ENCODE measurements at places on chromosomes 5 and 9. TPM values are rescaled to one million over a fixed set of nuclear protein-coding genes. Genes with fewer than 3 reads are reported as not detected.

Gene SLC4A9
- total RNA-seq = 0.11 TPM

Gene CD274
- 13.2 TPM for total RNA-seq

Gene PHYKPL
- 100 TPM for total RNA-seq

Gene ZNF608
- total RNA-seq = 83.2 TPM

Gene G3BP1
- 171 TPM for total RNA-seq

- no peaks in the 10 kb centered on the region for H3K36me3 ChIP-seq
- H3K4me3 ChIP-seq = no peak overlapping the region
- no peak overlapping the region for H3K27ac ChIP-seq
- peaks cover 2% of the 10 kb centered on the region for H3K27me3 ChIP-seq
- H3K4me1 ChIP-seq = no peaks in the 10 kb centered on the region
- DNase-seq = no peak
Measured at GRCh38 chr5:36089989-36090388, 23.3 kb upstream of the UGT3A2 start.

GRCh38 chr5:38641003-38641402 is 84.6 kb upstream of the LIFR start:
- no peak overlapping the region for H3K4me3 ChIP-seq
- no peak overlapping the region for H3K27ac ChIP-seq
- H3K27me3 ChIP-seq = no peaks in the 10 kb centered on the region
- no peak for DNase-seq
- no peaks in the 10 kb centered on the region for H3K4me1 ChIP-seq

GRCh38 chr5:4005335-4005734 is 409.7 kb downstream of the IRX1 start:
- no peaks in the 10 kb centered on the region for H3K36me3 ChIP-seq
- DNase-seq = no peak
- no peak overlapping the region for H3K4me3 ChIP-seq
- H3K27me3 ChIP-seq = no peaks in the 10 kb centered on the region
- H3K27ac ChIP-seq = no peak overlapping the region
- no peaks in the 10 kb centered on the region for H3K4me1 ChIP-seq

DNA sequence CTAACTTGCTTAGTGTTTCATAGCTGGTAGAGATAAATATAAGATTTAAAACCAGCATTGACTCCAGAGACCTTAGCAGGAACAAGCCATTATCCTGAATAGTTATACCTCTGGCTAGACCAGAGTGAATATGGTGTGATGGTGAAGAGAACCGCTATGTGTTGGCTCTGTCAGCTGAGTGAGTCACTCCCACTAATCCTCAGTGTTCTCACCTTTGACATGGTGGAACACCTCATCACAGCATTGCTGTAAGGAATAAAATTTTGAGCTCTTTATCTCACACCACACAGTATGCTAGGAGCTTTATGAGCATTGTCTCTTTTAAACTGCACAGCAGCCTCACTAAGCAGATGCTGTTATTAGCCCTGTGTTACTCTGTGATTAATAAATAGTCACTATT is 90.7 kb upstream of the DHFR start:
- no peak overlapping the region for H3K4me3 ChIP-seq
- DNase-seq = no peak
- H3K4me1 ChIP-seq = no peaks in the 10 kb centered on the region
- H3K27me3 ChIP-seq = no peaks in the 10 kb centered on the region
- peaks cover 12% of the 10 kb centered on the region for H3K36me3 ChIP-seq
- H3K27ac ChIP-seq = no peak overlapping the region

GRCh38 chr9:137721479-137721878 is 102.7 kb downstream of the EHMT1 start:
- peaks cover 6% of the 10 kb centered on the region for H3K36me3 ChIP-seq
- H3K4me1 ChIP-seq = no peaks in the 10 kb centered on the region
- H3K27me3 ChIP-seq = no peaks in the 10 kb centered on the region
- no peak for DNase-seq

DNA sequence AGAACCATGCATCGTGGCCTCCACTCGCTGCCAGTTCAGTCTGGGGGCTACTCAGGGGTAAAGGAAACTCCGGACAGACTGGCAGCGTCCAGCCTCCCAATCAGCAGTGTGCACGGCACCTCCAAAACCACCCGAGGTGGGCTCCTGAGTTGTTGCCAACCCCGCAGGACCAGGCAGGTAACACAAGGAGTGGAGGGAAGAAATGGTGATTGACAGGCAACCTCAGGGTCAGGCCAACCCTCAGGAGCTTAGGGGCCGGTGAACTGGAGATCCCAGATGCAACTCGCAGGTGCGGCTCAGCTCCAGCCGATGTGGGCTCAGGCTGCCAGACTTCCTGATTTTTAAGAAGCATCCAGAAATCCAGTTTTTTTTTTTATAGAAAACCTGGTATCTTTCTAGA is 37.3 kb upstream of the AKNA start:
- no peak overlapping the region for H3K4me3 ChIP-seq
- H3K27me3 ChIP-seq = no peaks in the 10 kb centered on the region
- no peaks in the 10 kb centered on the region for H3K36me3 ChIP-seq
- no peak overlapping the region for H3K27ac ChIP-seq
- no peaks in the 10 kb centered on the region for H3K4me1 ChIP-seq

DNA sequence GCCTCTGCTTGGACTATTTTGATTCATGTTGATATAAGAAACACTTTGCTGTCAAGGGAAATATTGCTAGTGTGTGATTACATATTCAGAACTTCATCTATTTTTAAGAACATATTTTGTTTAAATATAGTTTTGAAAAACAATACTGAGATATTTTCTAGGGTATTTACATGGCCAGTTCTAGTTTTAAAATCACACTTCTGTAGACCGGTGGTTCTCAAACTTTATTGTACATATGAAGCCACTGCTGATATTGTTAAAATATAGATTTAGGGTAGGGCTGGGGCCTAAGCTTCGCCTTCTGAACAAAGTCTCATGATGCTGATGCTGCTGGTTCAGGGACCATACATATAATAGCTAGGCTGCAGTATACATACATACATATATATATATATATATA is 1000.0 kb downstream of the PTPRD start:
- no peaks in the 10 kb centered on the region for H3K27me3 ChIP-seq
- no peak overlapping the region for H3K27ac ChIP-seq
- DNase-seq = no peak

- no peak overlapping the region for H3K4me3 ChIP-seq
- no peaks in the 10 kb centered on the region for H3K27me3 ChIP-seq
- no peak overlapping the region for H3K27ac ChIP-seq
- DNase-seq = no peak
- H3K36me3 ChIP-seq = no peaks in the 10 kb centered on the region
Measured at GRCh38 chr5:98354922-98355321, 418.5 kb upstream of the RGMB start.

DNA sequence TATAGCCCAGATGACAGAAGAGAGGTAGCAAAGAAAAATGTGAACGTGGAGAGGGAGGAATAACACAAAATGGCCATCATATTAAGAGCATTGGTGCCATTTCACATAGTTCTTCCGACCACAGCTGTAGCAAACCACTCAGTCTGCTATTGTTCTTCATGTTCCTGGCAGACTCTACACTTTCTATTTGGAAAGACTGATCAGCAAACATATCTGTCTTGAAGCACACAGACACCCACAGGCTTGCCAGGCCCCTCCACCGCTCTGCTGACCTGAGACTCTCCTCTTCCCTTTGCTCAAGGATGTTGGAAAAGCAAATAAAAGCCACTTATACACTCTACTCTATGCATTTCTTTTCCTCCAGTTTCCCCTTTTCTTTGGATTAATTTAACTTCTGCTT is 298.0 kb downstream of the FBXL7 start:
- H3K4me3 ChIP-seq = no peak overlapping the region
- peaks cover 1% of the 10 kb centered on the region for H3K4me1 ChIP-seq
- DNase-seq = no peak
- no peak overlapping the region for H3K27ac ChIP-seq
- no peaks in the 10 kb centered on the region for H3K27me3 ChIP-seq

GRCh38 chr9:69485466-69485865 is 160.5 kb downstream of the ENTREP1 start:
- no peak overlapping the region for H3K4me3 ChIP-seq
- H3K36me3 ChIP-seq = no peaks in the 10 kb centered on the region
- H3K27me3 ChIP-seq = no peaks in the 10 kb centered on the region
- DNase-seq = no peak

DNA sequence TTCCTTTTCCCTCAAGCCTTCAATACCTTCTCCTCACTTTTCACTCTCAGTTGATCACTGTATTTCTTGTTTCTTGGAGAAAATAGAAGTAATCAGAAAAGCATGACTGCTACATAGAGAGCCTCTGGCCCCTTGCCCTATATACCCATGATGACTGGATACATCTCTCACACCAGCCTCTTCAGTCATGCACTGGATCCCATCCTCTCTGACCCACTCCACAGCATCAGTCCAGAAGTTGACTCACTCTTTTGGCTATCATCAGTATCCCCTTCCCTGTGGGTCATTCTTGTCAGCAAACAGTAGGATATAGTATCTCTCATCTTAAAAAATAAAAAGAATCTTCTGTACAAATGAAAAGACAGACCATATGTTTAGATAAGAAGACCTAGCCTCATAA is 32.9 kb downstream of the PTCD2 start:
- DNase-seq = no peak
- H3K4me3 ChIP-seq = no peak overlapping the region
- no peak overlapping the region for H3K27ac ChIP-seq
- peaks cover under 1% of the 10 kb centered on the region for H3K36me3 ChIP-seq

DNA sequence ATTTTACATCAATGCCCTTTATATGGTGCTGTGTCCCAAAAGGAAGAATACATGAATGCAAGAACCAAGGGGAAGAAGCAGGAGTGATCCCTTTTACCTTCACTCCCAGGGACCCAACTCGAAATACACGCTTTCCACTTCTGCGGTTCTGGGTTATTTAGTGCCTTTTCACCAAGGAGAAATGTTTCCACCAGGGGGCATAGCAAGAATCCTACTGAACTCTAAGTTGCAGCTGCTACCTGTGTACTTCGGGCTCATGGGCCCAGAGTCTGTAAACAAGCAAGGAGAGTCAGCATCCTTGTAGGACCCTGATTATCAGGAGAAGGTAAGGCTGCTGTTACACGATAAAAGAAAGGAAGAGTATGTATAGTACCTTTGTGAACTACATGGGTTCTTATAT is 45.7 kb downstream of the DPYSL3 start:
- H3K4me3 ChIP-seq = no peak overlapping the region
- H3K4me1 ChIP-seq = no peaks in the 10 kb centered on the region
- H3K27ac ChIP-seq = no peak overlapping the region
- no peaks in the 10 kb centered on the region for H3K36me3 ChIP-seq
- H3K27me3 ChIP-seq = no peaks in the 10 kb centered on the region
- no peak for DNase-seq

DNA sequence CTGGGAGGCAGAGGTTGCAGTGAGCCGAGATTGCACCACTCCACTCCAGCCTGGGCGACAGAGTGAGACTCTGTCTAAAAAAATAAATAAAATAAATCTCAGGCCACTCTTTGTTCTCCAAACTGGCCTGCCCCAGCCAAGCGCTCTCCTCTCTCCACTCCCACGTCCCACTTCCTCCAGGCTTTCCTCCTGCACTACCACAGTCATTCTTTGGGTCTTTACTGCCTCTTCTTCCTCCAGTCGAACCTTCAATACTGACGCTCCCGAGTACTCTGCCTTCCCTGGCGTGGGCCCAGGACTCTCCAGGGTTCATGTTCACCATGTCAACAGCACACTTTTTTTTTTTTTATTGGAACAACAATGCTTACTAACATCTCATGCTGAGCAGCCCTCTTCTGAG is 23.9 kb downstream of the RNF130 start:
- no peak overlapping the region for H3K27ac ChIP-seq
- H3K27me3 ChIP-seq = no peaks in the 10 kb centered on the region
- peaks cover 11% of the 10 kb centered on the region for H3K4me1 ChIP-seq
- peak; percentile 63 for DNase-seq
- no peak overlapping the region for H3K4me3 ChIP-seq
- H3K36me3 ChIP-seq = no peaks in the 10 kb centered on the region
